Melanocyte of skin (primary cell): ENCODE measurements at places on chromosomes 12 and 14. TPM values are rescaled to one million over a fixed set of nuclear protein-coding genes. Genes with fewer than 3 reads are reported as not detected.

The KCNC2 gene
- not detected in 2 replicates for total RNA-seq

The KRT71 gene
- not detected in 2 replicates for total RNA-seq

The PLEKHG7 gene
- not detected in 2 replicates for total RNA-seq

The ADAMTS20 gene
- total RNA-seq: not detected in 2 replicates

The GLTP gene
- total RNA-seq: 19.6 and 40.3 TPM in 2 replicates

The OR6C2 gene
- not detected in 2 replicates for total RNA-seq

The LALBA gene
- not detected in 2 replicates for total RNA-seq

The CATSPERB gene
- total RNA-seq: 0.31 TPM in 1 of 2 replicates, not detected in the other

The CLEC12A gene
- total RNA-seq: not detected in 2 replicates

The FAIM2 gene
- total RNA-seq: under 0.01 TPM in 1 of 2 replicates, not detected in the other

The HSPB8 gene
- 15.5 and 20.0 TPM in 2 replicates for total RNA-seq

The ACOT6 gene
- under 0.01 TPM in 1 of 2 replicates, not detected in the other for total RNA-seq

The SPIC gene
- not detected in 2 replicates for total RNA-seq

The MGST1 gene
- 165 and 285 TPM in 2 replicates for total RNA-seq
